ENCODE measurements at places on chromosomes 1 and 21.

DNA sequence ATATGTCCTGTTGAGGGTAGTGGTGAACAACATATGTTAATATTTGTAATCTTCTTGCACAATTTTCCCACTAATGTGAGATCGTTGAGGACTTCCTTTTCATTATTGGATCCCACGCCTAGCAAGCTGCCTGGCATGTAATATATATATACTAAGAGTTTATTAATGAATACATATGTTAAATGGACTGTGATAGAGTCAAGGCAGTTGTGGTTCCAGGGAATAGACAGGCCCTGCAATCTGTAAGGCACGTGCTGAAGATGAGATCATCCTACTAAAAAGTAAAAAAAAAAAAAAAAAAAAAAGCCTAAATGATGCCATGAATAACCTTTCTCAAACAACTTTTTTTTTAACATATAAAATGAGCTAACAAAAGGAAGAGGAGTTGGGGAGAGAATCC is 28.9 kb downstream of the PLPPR5 start:
- no peak for DNase-seq

- no peak for DNase-seq
Measured at GRCh38 chr1:211621447-211622198, 42.7 kb upstream of the SLC30A1 start.

- DNase-seq = no peak
Measured at GRCh38 chr1:153354515-153355193, 3.0 kb upstream of the S100A9 start.

GRCh38 chr1:64295561-64295960 is 92.1 kb downstream of the UBE2U start:
- DNase-seq = no peak

- DNase-seq = no peak
Measured at GRCh38 chr1:53276153-53276901, 38.0 kb upstream of the MAGOH start.

- peak; percentile 51 for DNase-seq
Measured at GRCh38 chr1:167905182-167905581, 8.8 kb downstream of the ADCY10 start.

DNA sequence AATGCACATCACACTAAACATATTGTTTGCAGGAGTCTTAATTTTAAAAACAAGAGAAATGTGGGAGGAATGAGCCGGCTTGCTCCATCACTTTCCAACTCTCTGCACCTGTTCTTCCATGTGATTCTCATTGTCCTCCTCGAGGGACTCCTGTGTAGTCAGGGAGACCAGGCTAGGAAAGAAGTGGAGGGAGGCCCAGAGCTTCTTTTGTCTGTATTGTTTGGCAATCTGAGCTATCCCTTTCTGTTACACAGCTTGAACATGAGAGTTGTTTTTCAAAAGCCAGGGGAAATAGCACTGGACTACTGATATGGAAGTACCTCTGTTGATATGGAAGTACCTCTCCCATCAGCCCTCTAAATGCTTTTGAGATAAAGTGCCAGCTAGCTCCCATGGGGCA is 18.8 kb upstream of the LRRC8D start:
- DNase-seq = no peak

DNA sequence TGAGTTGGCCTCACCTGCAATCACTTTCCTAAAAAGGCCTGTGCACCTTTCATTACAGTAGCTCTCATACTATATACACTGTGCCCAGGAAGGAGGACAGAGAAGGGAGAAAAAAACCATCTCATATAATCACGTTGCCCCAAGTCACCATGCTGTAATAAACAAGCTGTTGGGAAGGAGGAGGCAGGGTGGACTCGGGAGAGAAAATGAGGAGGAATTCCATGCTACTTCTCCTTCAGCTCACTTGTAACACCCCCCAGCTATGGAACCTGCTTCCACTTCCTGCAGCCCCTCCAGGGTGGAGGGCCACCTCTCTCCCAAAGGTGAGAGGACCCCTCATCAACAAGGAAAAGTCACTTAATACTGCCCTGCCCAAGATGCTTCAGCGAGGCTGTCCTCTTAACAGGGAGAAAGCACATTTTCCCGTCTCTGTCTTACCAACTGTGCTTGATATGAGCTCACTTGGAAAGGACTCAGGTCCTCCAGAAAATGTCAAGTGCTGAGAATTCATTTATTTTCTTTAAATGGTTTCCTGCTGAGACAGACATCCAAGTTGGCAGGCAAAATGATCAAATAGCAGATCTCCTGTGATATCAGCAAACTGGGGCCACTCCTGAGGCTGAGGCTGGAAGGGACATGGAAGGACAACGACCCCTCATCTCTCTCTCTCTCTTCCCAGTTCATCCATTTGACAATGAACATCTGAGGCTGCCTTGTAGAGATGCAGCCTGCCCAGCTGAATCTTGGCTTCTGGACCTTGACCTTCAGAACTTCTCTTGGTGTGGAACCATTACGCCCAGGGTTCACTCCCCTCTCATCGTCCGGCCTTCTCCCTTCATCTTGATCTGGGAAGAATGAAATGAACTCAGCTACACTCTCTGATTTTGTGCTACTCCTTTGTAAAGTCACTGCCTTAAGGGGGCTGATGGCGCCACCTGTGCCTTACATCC is 54.0 kb downstream of the CAPN9 start:
- DNase-seq = no peak

DNA sequence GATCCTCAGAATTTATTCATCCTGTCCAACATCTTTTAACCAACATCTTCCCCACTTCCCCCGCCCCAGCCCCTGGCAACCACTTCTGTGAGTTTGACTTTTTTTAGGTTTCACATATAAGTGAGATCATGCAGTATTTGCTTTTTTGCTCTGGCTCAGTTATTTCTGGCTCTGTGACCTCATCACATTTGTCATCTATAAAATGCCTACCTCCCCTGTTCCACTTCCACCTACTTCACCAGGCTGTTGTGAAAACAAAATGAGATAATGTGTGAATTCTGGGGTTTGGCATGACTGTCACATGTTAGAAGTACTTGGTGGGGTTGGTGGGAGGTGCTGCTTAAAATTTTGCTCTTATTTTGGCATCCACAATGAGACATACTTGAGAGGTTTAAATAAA is 18.4 kb downstream of the HHAT start:
- no peak for DNase-seq

- DNase-seq = no peak
Measured at GRCh38 chr1:192766876-192767275, 42.0 kb upstream of the RGS2 start.

GRCh38 chr1:6603915-6604558 is 1.4 kb upstream of the KLHL21 start:
- no peak for DNase-seq

DNA sequence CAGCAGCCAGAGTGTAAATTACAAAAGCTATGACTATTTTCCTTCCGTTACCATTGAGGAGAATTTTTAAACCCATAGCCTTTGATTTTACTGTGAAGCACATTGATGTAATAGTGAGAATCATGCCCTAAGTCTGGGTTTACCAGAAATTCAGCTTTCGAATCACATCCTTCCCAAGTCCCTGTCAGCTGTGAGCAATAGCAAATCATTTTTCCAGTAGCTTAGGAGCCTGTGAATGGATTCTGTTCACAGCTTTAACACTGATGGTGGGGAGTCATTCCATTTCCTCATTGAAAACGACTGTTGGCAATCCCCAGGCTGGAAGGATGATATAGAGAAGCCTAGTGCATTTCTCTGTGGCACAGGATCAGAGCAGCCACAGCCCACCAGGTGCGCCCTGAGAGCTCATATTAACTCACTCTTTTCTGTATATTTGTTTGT is 82.2 kb upstream of the C1orf105 start:
- DNase-seq = no peak

DNA sequence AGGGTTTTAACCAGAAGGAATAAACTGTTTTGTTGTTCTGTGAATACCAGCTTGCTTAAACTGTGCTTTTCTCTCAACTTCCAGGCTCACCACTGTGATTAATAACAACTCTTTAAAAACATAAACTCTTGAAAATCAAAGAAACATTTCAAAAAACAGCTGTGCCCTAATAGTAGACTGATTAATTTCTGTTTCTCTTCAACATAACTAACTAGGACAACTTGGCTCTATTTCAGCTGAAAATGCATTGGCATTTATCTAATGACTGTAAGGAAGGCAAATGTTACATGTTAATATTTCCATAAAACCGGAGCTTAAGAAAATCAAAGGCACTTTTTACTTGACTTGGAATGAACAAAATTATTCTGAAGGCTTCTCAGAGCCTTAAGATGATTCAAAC is 656.1 kb upstream of the NEGR1 start:
- DNase-seq = no peak

DNA sequence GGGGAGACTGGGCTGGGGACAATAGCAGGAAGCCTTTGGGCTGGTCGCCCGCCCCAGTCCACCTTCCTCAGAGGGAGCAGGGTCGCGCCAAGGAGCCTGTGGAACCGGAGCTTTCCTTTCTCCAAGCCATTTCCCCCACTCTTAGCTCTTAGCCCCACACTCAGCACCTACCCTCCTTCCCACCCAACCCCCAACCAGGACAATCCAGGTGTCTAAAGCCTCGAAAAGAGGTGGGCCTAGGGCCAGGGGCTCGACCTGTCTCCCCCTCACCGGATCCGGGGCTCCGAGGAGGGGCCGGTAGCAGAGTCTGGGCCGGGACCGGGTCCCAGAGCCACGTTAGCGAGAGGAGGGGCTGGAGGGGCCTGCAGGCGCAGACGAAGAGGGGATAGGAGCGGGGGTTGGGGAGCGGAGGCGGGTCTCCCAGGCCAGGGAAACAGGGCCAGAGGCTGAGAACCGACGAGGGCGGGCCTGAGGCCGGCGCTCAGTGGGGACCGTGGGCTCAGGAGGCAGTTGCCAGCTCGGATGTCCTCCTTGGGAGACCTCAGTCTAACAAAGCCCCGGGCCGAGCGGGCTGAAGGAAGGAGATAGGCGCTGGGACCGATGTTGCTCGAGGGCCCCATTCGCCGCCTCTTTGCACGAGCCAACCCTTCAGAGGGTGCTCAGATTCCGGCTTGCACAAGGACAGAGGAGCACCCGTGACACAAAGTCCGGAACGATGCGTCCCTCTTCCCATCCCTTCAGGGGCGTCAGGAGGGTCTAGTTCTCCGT is 943 bp downstream of the SEMA6C start:
- DNase-seq = no peak

Measured in HAP-1 (cell line).